ENCODE measurements at places on chromosomes 12 and 14.
A peak's percentile ranks its signal among the peaks of the same experiment; 100 is the strongest.

DNA sequence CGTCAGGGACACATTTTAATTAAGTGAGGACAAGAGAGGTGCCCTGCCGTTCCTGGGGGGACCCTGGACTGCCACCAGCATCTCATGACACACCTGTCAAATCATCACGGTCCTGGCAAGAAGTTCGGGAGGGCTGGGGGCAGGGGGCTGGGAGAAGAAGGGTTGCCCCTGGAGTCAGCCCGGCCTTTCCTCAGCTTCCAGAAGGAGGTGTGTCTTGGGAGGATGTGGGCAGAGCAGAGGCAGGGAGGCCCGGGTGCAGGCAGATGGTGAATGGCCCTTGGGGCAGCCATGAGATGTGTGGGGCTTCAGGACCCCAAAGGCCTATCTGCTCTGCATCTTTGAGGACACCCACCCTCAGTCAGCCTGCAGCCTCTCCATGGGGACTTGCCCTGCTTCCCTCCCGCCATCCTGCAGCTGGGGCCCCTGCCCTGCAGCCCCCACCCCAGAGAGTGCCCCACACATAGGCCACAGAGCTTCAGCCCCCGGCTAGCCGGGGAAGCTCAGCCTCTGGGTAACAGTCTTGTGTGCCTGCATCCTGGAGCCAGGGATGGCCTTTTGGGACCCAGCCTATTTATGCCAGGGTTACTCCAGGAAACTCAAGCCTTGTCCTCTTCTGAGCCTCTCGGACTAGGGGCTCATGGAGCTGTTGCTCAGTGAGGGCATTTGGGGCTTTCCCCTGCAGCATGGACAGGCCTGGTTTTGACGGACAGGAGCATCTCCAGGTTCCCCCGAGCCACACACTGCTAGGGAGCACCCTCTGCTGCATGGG, 178.5 kb downstream of the KIF26A start:
- DNase-seq, result no peak

GRCh38 chr14:61145903-61146481, 135.1 kb downstream of the TMEM30B start:
- DNase-seq, result no peak

GRCh38 chr12:7441216-7441615, 2.7 kb downstream of the CD163L1 start:
- no peak for DNase-seq

DNA sequence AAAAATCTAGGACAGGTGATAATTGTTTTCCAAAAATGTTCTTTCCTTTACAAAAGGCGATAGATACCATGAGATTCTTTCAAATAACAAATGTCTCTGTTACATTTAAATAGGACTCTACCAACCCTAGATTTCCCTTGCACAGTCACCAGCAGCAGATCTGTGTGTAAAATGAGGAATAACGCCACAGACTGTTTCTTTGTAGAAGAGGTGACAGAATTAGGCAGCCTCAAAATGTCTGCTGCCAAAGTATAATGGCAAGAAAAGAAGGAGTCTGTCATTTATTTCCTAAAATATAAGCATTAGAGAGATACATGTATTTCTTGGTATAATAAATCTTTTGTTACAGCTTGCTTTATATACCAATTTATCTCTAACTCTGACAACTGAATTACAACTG, 8.5 kb upstream of the SRGAP1 start:
- peak; percentile 28 for DNase-seq

DNA sequence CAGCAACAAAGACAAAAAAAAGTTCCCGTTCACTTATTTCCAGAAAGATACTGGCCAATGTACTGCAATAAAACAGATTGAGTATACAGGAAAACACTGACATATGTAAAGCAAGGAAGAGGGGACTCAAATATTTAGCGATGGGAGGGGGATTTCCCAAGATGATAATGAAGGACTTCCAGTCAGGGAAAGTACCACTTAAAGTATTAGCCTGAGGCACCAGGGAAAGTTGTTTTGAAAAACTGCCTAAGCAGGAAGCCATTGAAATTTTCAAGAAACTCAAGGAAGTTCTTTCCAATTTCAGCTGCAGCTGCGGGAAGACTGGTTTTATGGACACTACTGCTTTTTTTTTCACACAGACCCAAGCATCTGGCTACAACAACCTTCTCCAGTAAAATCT, 1007.4 kb upstream of the NOVA1 start:
- DNase-seq, result no peak

DNA sequence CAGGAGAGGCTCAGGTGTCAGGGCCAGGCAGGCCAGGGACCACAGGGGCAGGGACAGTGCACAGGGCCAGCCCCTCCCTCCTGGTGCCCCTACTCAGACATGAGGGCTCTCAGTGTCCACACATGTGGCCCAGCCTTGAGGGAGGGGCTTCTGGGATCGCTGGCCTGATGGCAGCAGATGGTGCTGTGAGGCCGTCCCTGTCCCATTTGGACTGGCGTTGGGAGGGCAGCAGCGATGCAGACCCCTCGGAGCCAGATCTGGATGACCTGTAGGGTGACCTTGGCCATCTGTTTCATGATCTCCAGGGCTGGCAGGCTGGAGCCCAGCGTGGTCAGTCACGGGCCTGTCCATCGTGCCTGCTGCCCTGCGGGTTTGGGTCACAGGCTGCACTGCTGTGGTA, 377.6 kb downstream of the TMEM121 start:
- no peak for DNase-seq

DNA sequence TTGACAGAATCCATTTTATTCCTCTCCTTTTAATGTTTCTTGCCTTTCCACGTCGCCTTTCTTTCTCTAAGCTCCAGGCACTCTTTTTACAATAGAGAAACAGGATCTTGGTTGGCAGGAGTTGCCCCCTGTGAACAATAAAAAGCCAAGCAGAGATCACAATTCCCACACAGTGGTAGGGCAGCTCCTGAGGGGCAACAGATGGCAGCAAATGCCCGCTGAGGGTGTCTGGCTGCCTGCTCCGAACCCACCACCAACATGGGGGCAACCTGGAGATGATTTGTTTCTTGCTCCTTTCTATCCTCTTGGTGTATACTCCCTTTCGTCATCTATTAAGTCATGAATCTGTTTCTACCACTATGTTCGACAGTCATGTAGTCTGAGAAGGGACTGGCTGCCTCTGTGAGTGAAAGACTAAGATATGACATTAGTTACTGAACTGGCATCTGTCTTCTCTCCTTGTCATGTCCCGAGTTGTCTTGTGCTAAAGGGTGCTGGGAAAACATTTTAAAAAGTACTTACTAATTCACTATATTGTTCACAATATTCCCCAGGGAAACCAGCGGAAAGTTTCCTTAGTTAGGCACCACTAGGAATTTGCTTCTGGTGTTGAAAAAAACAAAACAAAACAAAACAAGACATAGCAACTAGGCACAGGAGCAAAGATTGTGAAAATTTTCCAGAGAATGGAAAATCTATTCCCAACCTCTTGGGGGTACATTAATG, 170.1 kb downstream of the STXBP6 start:
- no peak for DNase-seq

GRCh38 chr12:14989790-14990189, 16.9 kb downstream of the PDE6H start:
- DNase-seq, result no peak

GRCh38 chr12:125262851-125263250, 197.6 kb downstream of the AACS start:
- no peak for DNase-seq

GRCh38 chr14:84029246-84029645, 1500.7 kb upstream of the FLRT2 start:
- DNase-seq, result no peak

DNA sequence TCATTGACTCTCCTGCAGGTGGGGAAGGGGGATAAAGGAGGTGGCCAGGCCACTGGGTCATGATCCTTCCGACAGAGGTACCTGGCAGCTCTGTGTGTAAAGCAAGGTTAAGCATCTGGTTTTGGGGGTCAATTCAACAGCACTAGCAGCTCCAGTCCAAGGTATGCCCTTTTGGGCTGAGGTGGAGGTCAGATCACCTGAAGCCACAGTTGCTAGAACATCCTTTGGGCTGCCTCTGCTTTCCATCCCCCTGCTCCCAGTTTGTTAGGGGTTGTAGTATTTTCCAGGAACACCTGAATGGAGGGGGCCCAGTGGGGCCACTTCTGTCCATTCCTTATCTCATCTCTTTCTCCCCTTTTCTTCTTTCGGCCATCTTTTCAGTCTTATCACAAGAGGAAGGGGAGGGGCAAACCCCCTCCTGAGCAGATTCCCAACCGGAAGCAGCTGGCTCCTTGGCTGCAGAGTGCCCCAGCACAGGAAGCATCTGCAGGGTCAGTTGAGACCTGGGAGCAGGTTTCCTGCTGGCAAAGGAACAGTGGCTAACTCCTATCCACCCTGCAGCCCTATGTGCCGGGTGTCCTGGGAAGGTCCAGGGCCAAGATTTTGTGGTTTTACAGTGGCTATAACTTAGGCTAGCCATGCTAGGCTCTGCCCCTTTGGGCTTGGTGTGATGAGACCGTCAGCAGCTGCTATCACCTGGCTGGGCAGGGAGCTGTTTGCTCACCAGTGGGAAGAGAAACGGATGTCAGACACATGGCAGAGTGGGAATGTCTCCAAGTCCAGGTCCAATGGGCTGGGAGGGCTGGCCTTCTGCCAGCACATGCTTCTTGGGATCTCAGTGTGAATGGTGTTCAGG, 40.2 kb downstream of the SH2B3 start:
- no peak for DNase-seq

DNA sequence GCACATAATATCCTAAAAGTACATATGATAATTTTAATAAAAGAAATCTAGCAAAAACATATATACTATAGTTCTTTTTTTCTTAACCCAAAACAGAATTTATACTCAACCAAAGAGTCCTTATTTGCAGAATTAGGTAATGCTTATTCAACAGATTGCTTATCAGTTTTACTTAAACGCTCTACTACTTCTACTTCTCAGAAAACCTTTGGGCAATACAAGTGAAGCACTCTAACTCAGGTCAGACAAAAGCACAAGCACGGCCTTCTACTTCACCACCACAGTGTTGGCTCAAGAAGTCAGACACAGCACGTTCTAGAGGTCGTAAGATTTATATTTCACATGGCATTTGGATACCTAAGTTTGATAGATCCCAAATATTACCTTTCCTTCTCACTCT, 29.2 kb downstream of the DICER1 start:
- no peak for DNase-seq

DNA sequence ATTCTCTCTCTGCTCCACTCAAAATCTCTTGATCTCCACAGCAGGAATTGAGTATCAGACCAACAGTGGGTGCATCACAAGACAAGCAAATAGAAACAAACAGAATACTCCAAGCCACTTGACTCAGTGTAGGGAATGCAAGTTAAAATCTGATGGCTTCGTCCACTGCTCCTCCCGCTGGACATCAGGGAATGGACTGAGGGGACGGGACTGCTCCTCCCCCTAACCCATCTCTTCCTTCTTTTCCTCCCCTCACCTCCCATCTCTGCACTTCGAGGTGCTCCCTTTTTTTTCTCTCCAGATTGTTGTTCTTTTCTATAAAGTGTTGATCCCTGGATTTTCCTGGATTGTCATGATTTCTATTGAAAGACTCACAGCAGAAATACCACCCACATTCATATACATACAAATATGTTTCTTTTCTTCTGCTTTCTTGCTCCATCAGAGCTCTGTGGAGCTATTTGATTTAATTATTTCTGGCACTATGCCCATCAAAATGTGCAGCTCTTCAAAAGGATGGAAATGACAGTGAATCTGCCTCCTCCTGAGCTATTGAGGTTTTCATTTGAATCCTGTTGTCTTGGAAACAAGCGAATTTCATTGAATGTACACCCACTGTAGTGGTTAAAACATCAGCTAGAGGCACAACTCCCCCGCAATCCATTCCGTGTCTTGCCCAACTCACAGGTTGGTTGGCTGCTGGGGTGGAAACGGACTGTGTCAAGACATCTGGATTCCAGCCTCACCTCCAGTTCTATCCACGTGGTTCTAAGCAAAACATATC, 199.7 kb downstream of the SPTSSA start:
- DNase-seq, result peak; percentile 81

GRCh38 chr14:63770187-63770807, 42.4 kb upstream of the SGPP1 start:
- DNase-seq, result no peak

DNA sequence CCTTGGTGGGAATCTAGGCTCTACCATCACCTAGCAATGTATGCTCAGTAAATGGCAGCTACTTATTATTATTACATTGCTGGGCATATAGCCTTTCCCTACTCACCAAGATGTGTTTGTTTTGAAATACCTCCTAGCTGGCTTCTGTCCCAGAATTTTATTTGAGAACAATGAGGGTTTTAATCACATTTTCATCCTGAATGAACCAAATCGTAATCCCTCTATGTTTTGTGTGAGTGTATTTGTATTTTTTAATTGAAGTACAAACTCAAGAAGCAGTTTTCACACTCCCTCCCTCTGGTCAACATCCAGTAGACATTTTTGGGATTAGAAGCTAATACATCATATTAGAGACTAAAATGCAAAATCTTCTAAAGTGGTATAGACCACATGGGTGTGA, 7.6 kb downstream of the SLC7A8 start:
- no peak for DNase-seq

- DNase-seq, result no peak
Measured at GRCh38 chr12:81147292-81147919, 69.5 kb downstream of the ACSS3 start.

GRCh38 chr12:31217356-31218130, 108.4 kb downstream of the SINHCAF start:
- no peak for DNase-seq

DNA sequence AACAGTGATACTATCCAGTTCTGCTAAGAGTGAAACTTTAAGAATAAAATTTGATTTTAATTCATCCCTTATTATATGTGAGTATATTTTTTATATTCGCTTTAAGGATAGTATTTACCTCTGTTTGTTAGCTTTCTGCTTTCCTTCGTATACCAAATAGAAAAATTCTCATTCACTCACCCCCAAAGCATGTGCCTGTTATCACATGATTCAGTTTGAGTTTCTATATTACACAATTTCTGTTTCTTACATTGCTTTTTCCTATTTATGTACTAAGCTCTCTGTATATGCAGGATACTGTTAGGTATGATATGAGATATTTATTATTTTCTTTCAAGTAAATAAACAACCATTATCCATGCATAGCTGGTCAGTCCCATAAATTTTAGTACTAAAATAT, 275.2 kb downstream of the FBXL14 start:
- no peak for DNase-seq

GRCh38 chr14:89667983-89668382, 250.9 kb upstream of the FOXN3 start:
- no peak for DNase-seq

DNA sequence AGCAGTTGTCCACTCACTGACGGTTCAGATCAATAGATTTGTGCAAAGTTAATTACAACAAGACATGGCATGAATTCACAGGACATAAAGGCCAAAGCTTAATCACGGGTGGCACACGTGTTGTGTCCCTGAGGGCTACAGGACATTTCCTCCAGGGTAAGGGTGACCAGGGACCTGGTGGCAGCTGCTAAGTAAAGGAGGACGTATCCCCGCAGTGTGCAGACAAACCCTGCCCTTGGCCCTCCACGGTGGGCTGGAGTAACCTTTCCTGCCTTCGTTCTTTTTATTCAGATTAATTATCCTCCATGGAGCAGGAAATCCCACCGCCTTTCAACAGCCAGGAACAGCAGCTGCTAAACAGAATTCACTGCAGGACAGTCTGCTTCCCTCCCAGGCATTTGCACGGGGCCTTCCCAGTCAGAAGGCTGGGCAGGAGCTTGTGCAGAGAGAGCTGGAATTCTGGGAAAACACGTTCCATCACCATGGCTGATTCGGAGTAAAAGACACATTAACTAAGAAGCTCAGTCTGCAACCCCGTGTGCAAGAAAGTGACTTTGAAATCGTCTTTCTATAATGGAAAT, 289.9 kb upstream of the SFSWAP start:
- no peak for DNase-seq
